ENCODE measurements at places on chromosomes 13 and 19.

DNA sequence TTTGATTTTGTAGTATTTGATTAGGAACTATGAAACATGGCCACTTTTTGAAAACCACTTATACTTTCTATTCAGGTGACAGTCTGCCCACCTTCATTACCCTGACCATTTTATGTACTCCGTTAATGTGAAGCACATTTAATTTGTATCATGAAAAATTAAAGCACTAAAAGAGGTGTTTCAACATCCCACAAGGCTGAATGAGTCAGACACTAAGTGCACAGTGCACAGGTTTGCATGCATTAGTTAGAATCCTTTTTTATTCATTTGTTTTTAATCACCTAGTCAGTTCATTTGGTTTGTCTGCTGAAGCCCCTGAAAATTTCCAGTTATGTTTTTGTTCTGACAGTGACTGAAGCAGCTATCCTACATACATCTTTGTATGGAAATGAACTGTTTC lies 271.0 kb downstream of the SLITRK5 start:
- DNase-seq = no peak

- no peak for DNase-seq
Observed at GRCh38 chr19:31121501-31121900, 227.7 kb downstream of the TSHZ3 start.

DNA sequence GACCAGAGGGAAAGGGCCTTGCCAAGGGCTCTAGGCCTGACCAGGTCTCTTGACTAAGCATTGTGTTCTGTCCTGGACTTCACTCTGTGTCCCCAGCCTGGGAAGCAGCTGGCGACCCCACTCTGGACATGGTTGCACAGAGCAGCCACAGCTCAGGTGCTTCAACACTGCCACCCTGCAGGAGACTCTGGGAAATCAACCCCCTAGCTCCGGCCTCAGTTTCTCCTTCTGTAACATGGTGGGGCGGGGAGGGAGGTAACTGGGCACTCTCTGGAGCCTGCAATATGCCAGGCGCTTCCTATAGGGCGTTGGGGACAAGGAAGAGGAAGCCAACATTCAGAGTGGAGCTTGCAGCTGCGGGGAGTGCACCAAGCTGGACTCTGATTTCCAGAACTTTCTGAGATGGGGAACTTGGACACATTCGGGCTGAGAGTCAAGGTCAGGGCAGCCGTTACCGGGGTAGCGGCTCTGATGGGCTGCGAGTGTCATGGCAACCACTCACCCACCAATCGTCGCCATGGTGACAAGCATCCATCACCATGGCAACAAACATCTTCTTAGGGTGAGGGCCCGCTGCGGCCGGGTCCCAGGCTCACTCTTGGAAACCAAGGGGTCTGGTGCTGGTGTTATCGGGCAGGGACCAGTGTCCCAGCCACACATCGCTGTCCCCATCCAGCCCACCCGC lies 12.8 kb downstream of the F2RL3 start:
- no peak for DNase-seq

- no peak for DNase-seq
Observed at GRCh38 chr13:78636495-78636894, 22.5 kb downstream of the OBI1 start.

DNA sequence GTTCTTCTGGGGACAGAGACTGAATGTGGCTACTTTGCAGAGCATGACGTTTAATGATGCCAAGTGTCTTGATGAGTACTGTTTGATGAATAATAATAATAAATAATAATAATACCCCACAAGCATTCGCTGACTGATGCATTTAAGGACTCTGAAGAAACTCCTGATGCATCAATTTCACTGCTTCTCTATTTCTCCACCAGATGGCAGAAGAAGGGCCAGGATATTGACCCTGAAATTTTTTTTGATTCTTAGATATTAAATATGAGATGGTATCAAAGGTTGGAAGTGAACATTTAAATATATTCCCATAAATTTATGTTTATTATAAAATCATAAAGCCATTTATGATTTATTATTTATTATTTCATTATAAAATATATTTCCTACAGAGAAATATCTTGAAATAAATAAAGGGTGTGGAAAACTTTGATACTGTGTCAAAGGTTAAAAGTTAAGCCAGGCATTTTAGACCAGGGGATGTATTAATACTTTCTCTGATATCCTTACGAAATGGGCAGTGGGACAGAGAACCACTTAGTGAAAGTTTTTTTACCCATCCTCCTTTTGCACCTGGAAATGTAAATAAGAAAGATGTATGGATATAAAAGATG lies 170.9 kb downstream of the LACC1 start:
- no peak for DNase-seq

DNA sequence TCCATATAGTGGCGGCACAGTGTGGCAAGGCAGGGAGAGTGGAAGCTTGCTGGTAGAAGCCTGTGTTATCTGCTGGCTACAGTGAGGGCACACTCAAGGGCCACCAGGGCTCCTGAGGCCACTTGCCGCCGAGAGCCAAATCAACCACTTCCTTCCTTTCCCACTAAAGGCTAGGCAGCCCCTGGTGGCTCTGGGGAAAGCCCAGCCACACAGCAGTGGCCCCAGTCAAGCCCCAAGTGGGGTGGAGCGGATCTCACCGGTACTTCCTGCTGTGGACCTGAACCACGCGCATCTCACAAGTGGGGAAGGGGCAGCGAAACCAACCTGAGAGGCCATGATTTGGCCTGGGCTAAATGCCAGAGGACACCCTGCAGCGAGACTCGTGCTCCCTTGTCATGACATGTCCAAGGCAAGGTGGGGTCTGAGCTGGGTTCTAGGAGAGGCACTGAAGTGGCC lies 21.9 kb upstream of the SLC35E1 start:
- no peak for DNase-seq

GRCh38 chr19:57850553-57851017 lies 926 bp downstream of the ZNF587 start:
- DNase-seq = no peak
